CD4-positive, alpha-beta T cell treated with Interleukin-1 beta for 1 hour (primary cell): ENCODE measurements at places on chromosomes 4 and X.

- DNase-seq: no peak
Measured at GRCh38 chr4:160251522-160252170, 1148.8 kb downstream of the RAPGEF2 start.

GRCh38 chr4:101643186-101643837 lies 147.2 kb upstream of the BANK1 start:
- DNase-seq: no peak

DNA sequence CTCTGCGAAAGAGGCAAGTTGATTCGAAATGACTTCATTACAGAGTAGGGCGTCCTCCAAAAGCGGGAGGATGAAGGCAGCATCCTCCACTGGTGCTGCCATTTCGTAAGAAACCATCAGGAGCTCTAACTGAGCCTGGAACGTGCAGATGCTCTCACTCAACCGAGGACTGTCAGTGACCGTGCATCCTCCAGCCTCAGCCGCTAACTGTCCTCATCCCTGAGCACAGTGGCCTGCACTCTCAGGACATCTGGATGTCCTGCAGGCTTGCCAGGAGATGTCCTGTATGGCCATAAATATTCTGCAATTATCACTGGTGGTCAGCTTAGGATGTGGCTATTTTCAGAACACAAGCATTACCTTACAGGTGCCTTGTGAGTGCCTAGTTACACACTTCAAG lies 107.1 kb upstream of the ADRA2C start:
- no peak for DNase-seq

GRCh38 chr4:184475096-184475461 lies 729 bp upstream of the IRF2 start:
- peak; percentile 50 for DNase-seq

DNA sequence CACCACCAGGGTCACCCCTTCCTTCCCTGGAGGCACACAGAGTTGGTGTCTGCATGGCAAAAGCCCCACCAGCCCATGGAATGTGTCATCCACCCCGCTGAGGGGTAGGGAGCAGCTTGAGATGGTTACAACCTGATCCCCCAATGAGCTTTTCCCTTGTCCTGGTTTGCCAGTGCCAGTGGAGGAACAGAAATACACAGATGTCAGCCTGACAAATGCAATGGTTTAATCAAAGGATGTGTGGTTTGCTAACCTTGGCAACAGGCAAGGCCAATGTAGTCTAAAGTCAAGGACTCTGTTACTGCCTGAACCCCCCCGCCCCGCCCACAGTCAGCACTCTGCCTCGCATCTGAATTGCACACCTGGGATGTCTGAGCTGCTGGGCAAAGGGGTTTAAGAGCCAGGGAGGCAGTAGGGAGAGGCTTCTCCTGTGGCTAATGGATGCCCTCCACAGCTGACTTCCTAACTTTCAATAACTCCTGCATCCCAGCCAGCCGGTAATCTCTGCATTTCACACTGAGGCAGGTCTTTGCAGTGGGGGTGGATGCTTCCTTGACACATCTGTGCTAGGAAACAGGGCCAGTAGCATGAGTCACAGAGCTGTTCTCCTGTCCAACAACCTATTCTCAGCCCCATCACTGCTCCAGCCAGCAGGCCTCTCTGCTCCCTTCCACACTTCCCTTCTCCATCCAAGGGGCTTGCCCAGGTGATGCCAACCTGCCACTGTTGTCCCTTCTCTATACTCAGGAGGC lies 137.5 kb downstream of the AMMECR1 start:
- DNase-seq: no peak

DNA sequence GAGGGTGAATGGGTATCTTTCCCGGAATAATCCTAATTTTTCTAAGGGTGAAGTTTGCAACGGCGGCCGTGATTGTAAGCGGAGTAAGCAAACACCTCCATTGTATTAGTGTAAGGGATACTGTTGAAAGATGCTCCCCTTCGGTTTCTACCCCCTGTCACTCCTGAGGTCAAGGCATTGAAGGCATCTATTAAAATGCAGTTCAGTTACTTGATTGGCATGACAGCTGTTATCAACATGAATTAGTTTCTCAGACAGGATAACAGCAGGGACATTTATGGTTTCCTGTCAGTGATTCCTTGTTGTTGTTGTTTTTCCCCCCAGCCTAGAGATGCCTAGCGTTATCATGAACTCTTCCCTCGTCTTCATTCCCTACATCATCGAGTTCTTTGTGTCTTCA lies 552 bp downstream of the SLC25A14 start:
- no peak for DNase-seq

DNA sequence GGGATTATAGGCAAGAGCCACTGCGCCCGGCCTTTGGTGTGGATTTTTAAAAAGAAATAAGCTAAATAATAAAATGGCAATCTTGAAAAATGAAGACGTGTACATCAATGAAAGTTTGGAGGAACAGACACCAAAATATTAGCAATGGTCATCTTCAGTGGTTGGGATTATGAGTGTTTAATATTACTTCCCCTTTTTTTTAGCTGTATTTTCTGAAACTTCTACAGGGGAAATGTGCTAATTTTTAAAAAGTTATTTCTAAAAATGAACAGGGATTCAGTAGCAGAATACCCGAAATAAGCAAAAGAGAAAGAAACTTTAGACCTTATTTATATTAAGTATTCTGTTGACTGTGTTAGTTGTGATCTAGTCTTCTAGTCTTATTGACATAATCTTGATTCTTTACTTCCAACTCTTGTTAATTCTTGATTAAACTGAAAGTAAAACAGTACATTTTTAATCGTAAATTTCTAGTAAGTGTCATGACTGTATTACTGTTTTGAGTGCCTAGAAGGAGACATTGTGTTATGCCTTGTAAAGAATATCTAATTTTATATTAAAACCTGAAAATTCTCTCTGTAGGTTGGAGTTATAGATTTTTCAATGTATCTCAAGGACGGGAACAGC lies 51.3 kb downstream of the RUFY3 start:
- no peak for DNase-seq

GRCh38 chrX:34909151-34909550 lies 33.4 kb upstream of the FAM47B start:
- DNase-seq: no peak

DNA sequence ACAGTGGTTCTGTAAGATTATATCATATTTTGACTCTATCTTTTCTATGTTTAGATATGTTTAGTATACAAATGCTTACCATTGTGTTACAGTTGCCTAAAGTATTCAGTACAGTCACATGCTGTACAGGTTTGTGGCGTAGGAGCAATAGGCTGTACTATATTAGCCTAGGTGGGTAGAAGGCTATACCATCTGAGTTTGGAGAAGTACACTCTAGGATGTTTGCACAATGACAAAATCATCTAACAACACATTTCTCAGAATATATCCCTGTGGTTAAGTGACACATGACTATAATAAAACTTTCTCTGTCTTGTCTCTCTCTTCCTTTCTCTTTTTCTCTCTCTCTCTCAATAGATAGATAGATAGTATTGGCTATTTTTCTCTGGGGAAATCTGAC lies 1053.1 kb downstream of the STIM2 start:
- no peak for DNase-seq

DNA sequence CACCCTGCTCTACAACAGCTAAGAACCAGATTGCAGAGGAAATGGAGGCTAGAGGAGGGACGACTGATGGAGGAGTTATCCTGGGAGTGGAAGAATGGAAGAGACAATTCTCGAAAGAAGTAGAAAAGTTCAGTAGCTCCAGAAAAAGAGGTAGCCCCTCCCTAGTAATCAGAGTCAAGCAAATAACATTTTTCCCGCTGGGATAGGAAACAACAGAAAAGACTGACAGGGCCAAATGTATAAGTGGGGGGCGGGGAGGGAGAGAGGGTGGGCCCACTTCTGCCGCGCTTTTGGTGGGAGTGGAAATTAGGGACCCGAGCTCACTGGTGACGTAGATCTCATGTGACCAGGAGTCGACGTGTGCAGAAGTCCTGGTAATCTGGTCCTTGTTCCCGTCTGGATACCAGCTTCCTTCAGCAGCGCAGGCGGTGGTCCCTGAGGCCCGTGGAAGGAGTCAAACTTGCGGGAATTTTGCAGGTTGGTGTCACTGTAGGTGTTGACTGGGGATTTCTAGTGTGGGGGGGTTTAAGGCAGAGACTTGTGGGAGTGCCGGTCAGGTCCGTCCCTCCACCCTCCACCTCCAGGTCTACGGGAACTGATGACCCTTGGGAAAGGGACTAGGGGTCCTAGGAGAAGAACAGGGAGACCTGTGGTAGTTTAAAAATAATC lies at the start of gene TCEAL9:
TSS of gene TCEAL9 (plus strand) at position 377 of the 669 bp plus-strand sequence. CDS start 1,179 bp downstream, outside the sequence.
- DNase-seq: no peak

- no peak for DNase-seq
Measured at GRCh38 chr4:23455456-23456158, 434.2 kb downstream of the PPARGC1A start.

- DNase-seq: no peak
Measured at GRCh38 chr4:138446456-138446855, 204.3 kb upstream of the SLC7A11 start.

- DNase-seq: no peak
Measured at GRCh38 chr4:102683881-102684609, 76.7 kb downstream of the MANBA start.

DNA sequence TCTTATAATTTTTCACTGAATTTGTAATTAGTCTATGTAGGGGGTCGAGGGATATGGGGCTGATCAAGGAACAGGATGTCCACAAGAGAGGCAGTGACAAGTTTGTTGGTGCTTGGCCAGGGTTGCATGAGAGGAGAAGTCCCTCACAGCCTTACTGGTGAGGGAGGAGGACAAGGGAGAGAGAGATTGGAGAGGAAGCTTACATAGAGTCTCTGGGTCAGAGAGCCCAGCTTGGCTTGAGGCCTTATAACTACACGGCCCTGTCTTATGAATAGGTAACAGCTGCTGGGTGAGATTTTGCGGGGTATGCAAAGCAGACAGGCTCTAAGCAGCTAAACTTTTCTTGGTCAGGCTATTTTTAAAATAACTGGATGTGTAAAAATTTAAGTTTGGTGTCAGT lies 37.9 kb upstream of the OTUD4 start:
- no peak for DNase-seq

GRCh38 chr4:186264660-186265059 lies 1.3 kb upstream of the F11 start:
- DNase-seq: no peak

DNA sequence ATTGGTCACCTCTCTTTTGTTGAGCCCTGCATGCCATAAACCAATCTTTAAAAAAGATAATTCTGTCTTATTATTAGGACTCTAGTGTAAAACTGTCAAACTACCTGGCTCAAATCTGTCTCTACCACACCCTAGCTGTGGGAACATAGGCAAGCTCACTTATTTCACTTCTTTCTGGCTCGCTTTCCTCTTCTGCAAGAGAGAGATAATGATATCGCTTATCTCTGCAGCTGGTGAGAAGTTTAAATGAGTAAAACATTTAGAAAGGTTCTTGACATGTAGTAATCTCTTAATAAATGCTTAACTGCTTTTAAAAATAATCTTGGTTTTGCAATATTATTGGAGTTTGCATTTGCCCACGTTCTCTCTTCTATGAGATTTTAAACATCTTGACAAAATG lies 1109.2 kb downstream of the RAPGEF2 start:
- DNase-seq: no peak
